ENCODE measurements at places on chromosomes 2 and 18.

- H3K27me3 ChIP-seq = no peaks in the 10 kb centered on the region
- no peak overlapping the region for H3K4me3 ChIP-seq
- H3K4me1 ChIP-seq = no peaks in the 10 kb centered on the region
Measured at GRCh38 chr18:70232261-70232660, 26.8 kb upstream of the RTTN start.

- no peak overlapping the region for H3K4me3 ChIP-seq
- H3K27ac ChIP-seq = no peak overlapping the region
- no peaks in the 10 kb centered on the region for H3K36me3 ChIP-seq
- H3K4me1 ChIP-seq = peaks cover 35% of the 10 kb centered on the region
Measured at GRCh38 chr2:118473241-118473640, 374.2 kb downstream of the EN1 start.

- no peak overlapping the region for H3K27ac ChIP-seq
- no peak overlapping the region for H3K4me3 ChIP-seq
- H3K27me3 ChIP-seq = no peaks in the 10 kb centered on the region
- peaks cover 6% of the 10 kb centered on the region for H3K36me3 ChIP-seq
- H3K4me1 ChIP-seq = peaks cover 46% of the 10 kb centered on the region
- no peak for DNase-seq
Measured at GRCh38 chr2:54591551-54591950, 131.9 kb upstream of the EML6 start.

DNA sequence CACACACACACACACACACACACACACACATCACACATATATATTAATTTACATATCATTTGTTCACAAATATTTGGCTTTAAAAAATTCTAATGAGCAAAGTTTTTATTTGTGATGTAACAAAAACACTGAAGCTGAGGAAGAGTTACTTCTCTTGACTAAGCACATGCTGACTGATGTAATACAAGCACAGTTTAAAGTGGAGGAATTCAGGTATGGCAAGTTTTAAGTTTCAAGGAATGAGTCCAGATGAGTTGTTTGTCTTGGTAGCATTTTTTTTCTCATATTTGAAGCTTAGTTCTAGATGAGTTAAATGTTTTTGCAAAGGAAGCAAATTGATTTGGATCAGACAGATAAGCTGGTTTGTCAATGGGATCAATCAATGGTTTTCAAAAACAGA, 20.2 kb upstream of the CALCRL start:
- peaks cover 6% of the 10 kb centered on the region for H3K36me3 ChIP-seq
- no peak overlapping the region for H3K4me3 ChIP-seq
- no peaks in the 10 kb centered on the region for H3K27me3 ChIP-seq
- H3K27ac ChIP-seq = peak overlapping the region; percentile 85

GRCh38 chr2:112637289-112637660, 8.5 kb upstream of the SLC20A1 start:
- no peak overlapping the region for H3K27ac ChIP-seq
- H3K27me3 ChIP-seq = peaks cover 4% of the 10 kb centered on the region
- no peak for DNase-seq
- no peak overlapping the region for H3K4me3 ChIP-seq

DNA sequence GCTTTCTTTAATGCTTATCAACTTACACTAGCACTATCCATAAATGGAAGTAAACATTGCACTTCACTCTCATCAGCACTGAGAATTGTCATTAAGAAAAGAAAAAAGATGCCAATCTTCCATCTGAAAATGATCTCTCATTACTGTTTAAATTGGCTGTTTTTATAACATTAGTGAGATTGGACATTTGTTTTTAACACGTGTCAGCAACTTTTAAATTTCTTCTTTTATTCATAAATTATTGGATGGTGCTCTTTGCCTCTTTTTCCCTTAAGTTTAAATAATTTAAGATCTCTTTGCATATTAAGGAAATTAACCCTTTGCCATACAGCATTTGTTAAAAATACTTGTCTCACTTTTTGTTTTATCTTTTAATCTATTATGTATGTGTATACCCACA, 146.5 kb upstream of the CHST9 start:
- DNase-seq = no peak
- H3K27ac ChIP-seq = no peak overlapping the region
- no peaks in the 10 kb centered on the region for H3K4me1 ChIP-seq
- peaks cover 7% of the 10 kb centered on the region for H3K27me3 ChIP-seq

DNA sequence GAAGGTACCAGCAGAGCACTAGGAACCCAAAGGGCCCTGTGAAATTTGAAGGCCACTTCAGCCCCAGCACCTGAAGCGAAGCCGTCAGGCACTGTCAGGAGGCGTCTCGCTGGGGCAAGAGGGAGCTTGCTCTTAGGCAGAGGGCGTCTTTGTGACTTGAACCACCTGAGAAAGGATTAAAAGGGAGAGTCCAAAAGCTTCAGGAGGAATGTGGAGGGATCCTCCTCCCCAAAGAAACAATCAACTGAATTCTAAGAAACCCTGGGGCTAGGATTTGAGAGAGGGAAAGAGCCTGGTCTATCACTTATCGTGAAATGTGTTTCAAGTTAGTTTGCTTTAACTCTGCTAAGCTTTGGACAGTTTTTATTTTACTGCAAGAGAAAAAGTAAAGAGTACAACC, 324.9 kb upstream of the SOX11 start:
- no peaks in the 10 kb centered on the region for H3K27me3 ChIP-seq
- peaks cover 43% of the 10 kb centered on the region for H3K4me1 ChIP-seq
- no peak for DNase-seq
- H3K36me3 ChIP-seq = no peaks in the 10 kb centered on the region

GRCh38 chr2:62873603-62874002, 168.1 kb downstream of the EHBP1 start:
- H3K27me3 ChIP-seq = no peaks in the 10 kb centered on the region
- no peak overlapping the region for H3K27ac ChIP-seq
- DNase-seq = no peak
- peaks cover 65% of the 10 kb centered on the region for H3K36me3 ChIP-seq
- no peak overlapping the region for H3K4me3 ChIP-seq

DNA sequence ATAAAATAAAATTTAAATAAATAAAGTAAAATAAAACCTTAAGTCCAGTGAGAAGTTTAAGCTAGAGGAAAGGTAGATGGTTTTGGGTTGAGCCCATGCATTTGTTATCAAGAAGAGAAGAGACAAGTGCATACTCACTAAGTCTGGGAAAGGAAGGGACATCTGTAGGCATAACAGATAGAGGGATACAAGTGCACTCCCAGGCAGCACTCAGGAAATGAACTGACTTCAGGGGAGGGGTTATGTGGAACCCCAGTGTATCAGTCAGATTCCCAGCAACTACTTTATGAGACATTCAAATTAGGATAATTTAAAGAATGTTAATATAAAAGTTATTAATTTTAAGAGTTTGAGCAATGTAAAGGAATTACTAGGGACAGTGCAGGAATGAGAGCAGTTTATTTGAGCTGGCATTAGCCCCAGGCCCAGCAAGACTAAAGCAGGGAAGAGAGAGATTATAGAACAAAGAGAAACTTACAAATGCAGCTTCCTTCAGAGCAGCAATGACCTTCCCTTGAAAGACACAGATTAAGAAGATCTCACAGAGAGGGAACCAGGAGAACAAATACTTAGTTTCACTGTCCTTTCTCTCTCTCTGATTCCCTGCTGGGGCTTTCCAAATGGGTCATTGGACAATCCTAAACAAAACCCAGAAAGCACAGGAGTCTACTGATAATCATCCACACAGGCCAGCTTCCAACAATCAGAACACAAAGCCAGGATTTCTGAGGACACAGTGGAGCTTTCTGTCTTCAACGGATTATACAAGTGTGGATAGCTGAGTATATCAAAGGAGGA, 109.7 kb downstream of the ERBB4 start:
- H3K36me3 ChIP-seq = peaks cover 4% of the 10 kb centered on the region
- peaks cover 5% of the 10 kb centered on the region for H3K4me1 ChIP-seq
- no peak for DNase-seq
- H3K27me3 ChIP-seq = no peaks in the 10 kb centered on the region
- H3K27ac ChIP-seq = peak overlapping the region; percentile 37

- no peaks in the 10 kb centered on the region for H3K36me3 ChIP-seq
- no peaks in the 10 kb centered on the region for H3K27me3 ChIP-seq
- no peak overlapping the region for H3K4me3 ChIP-seq
- peaks cover 13% of the 10 kb centered on the region for H3K4me1 ChIP-seq
- no peak for DNase-seq
Measured at GRCh38 chr2:168920504-168921157, 19.5 kb downstream of the G6PC2 start.

DNA sequence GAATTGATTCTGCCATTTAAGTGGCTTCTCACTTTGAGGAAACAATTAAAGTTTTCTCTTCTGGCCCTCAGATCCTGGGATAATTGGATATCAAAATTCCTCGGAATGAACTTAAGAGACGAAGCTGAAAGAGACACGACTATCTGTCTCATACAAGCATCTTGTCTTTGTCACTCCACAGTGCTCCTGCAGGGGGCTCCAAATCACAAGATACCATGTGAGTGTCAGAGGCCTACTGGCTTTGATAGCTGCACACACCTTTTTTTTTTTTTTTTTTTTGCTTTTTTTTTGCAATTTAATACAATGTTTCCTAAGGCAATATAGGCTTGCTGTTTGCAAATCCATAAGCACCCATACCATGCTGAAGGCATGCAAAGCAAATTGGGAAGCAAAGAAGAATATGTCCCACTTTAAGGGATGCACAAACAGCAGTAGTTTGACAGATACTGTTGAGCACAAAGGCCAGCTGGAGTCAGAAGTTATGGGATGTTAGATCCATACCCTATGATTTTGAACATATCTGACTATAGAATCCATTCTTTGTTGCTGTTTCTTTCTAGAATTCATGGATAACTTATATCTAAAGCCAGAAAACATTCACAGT, 109.0 kb upstream of the CBLN2 start:
- H3K36me3 ChIP-seq = no peaks in the 10 kb centered on the region
- DNase-seq = peak; percentile 63
- H3K4me1 ChIP-seq = no peaks in the 10 kb centered on the region
- H3K27ac ChIP-seq = no peak overlapping the region
- peaks cover 24% of the 10 kb centered on the region for H3K27me3 ChIP-seq

GRCh38 chr2:172438741-172439508, 11.5 kb downstream of the ITGA6 start:
- H3K36me3 ChIP-seq = no peaks in the 10 kb centered on the region
- DNase-seq = no peak
- H3K27ac ChIP-seq = no peak overlapping the region
- peaks cover 21% of the 10 kb centered on the region for H3K4me1 ChIP-seq
- H3K4me3 ChIP-seq = no peak overlapping the region

- peaks cover 47% of the 10 kb centered on the region for H3K4me1 ChIP-seq
- no peaks in the 10 kb centered on the region for H3K36me3 ChIP-seq
- H3K4me3 ChIP-seq = no peak overlapping the region
- no peak for DNase-seq
- peak overlapping the region; percentile 88 for H3K27ac ChIP-seq
Measured at GRCh38 chr2:85933753-85934594, 45.2 kb upstream of the ST3GAL5 start.

DNA sequence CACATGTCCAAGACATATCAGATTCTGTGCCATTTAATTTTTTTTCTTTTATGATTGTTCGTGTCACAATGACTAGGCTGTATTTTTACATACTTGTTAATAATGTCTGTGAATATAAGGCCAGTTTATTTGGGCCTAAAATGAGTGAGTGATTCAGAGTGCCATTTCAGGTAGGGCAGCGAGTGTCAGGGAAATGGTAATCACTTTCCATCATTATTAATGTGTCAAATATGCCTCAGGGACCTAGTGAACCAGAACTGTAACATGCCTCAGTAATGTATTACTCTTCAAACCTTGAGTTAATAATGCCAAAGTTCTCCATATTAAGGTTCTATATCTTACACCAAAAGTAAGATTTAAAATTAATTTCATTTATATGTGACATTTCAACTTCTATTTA, 8.6 kb downstream of the FAM171B start:
- DNase-seq = no peak
- no peaks in the 10 kb centered on the region for H3K27me3 ChIP-seq
- H3K4me3 ChIP-seq = no peak overlapping the region
- peaks cover 5% of the 10 kb centered on the region for H3K36me3 ChIP-seq

DNA sequence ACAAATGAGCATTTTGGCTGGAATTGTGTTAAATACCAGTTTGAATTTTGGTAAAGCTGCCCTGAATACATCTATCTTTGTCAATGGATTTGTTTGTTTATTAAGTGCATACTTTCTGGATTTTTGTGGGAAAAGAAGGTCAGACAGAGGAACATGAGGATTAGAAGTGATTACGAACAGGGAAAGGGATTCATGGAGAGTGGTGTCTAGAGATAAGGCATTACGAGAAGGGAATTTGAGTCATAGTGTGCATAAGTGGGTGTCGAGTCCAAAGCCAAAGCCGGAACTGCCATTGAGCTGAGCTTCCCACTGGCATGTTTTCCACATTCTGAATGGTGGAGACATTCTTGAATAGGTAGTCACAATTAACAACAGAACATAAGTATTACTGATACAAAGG, 68.9 kb upstream of the EFEMP1 start:
- H3K36me3 ChIP-seq = no peaks in the 10 kb centered on the region
- H3K4me3 ChIP-seq = no peak overlapping the region
- no peak overlapping the region for H3K27ac ChIP-seq
- peaks cover 37% of the 10 kb centered on the region for H3K27me3 ChIP-seq
- H3K4me1 ChIP-seq = peaks cover 7% of the 10 kb centered on the region
- DNase-seq = no peak

DNA sequence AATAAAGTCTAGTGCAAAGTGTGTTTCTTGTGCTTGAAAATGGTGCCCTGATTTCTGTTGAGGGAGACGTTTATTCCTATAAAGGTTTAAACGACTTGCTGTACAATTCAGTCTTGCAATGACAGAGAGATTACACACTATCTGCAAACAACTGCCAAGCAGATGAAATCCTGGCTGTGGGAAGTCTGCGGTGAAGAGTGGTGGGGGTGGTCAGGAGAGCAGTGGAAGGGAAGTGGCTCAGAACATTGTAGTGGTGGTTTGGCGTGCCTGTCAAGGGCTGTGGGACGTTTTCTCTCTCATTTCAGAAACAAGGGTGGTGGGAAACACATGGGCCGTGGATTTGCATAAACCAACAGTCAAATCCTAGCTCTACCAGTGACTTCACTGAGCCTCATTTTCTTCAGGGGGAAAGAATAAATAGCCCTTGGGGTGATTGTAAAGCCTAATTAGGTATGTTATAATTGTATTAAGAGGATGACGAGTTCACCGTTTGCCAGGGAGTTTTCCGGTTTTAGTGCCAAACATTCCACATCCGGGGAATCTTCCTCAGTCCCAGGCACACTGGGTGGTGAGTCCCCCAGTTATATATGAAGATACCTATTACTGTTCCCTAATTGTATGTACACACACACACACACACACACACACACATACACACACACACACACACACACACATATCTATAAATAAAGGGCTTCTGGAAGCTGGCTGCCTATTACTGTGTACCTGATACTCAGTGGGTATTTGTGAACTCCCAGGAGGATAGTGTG, 115.0 kb downstream of the SPTBN1 start:
- H3K36me3 ChIP-seq = peaks cover 2% of the 10 kb centered on the region
- no peak overlapping the region for H3K4me3 ChIP-seq
- H3K27ac ChIP-seq = peak overlapping the region; percentile 93
- H3K27me3 ChIP-seq = no peaks in the 10 kb centered on the region
